ENCODE measurements at places on chromosomes 3 and 15.

DNA sequence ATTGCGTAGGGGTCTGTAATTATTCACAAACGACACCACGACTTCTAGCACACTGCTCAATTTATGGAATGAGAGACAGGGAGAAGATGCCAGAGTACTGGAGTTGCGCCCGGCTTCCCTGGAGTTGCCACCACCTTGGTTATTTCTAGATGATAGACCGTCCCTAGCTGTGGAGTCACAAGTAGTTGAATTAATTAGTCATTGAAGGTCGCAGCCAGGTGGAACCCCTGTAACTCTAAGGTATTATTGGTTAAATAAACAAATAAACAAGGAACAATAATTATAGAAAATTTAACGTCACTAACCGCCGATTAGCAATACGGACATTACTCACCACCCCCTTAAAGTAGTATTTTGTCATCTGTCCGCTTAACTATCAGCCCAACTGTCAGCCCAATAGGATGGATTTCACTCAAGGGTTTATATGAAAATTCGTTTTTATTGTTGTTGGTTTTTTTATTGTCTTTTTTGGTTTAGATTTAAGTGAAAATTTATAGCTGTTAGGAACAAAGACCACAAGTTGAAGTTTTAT, 911 bp upstream of the AZI2 start:
- no peak for DNase-seq

- DNase-seq: no peak
Observed at GRCh38 chr3:143832433-143832832, 15.8 kb downstream of the SLC9A9 start.

GRCh38 chr15:44542596-44542995, 5.6 kb downstream of the EIF3J start:
- no peak for DNase-seq

- DNase-seq: no peak
Observed at GRCh38 chr3:130442284-130442683, 74.7 kb upstream of the COL6A6 start.

GRCh38 chr3:13136426-13136825, 63.2 kb upstream of the IQSEC1 start:
- no peak for DNase-seq

DNA sequence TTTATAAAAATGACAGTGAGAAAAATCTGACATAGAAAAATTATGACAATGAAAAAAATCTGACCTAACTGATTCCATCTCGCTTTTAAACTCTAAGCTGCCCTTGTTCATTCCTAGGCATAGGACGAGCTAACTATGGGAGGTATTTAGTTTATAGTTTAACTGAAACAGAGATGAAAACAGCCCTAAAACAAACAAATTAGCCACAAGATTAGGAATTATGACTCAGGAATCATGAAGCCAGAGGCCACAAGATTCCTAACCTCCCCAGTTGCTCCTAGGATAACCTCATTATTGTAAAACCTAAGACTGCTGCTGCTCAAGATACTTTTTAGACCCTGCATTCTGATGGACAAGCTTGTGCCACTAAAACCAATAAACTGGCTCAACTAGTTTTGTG, 122.7 kb upstream of the MNS1 start:
- no peak for DNase-seq

DNA sequence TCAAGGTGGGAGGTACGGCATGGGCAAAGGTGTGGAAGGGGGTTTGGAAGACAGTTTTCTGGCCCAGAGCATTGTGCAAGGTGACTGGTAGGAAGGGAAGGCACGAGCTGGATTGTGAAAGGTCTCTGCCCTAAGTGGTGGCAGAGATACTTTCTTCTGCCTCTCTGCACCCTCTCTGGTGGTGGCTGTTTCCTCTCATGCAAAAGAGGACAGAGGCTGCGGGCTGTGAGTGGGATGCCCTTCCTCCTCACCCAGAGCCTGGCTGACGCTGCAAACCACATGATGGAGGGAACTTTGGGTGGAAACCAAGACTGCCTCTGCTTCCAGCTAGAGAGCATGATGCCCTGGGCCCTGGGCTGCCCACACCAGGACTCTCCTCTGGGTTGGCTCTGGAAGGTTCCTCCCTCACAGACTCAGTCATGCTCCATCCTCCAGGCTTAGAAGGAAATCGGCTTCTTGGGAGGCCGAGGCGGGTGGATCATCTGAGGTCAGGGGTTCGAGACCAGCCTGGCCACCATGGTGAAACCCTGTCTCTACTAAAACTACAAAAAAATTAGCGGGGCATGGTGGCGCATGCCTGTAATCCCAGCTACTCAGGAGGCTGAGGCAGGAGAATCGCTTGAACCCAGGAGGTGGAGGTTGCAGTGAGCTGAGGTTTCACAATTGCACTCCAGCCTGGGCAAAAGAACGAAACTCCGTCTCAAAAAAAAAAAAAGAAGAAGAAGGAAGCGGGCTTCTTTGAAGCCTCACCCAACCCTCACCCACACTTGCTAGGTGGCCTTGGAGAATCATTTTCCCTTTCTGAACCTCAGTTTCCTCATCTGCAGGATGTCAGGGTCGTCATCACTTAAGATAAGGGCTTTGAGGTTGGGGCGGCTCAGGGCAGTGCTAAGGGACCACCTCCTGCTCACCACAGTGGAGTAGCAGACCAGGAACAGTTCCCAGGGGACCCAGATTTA, 8.3 kb downstream of the PSTPIP1 start:
- DNase-seq: peak; percentile 55

DNA sequence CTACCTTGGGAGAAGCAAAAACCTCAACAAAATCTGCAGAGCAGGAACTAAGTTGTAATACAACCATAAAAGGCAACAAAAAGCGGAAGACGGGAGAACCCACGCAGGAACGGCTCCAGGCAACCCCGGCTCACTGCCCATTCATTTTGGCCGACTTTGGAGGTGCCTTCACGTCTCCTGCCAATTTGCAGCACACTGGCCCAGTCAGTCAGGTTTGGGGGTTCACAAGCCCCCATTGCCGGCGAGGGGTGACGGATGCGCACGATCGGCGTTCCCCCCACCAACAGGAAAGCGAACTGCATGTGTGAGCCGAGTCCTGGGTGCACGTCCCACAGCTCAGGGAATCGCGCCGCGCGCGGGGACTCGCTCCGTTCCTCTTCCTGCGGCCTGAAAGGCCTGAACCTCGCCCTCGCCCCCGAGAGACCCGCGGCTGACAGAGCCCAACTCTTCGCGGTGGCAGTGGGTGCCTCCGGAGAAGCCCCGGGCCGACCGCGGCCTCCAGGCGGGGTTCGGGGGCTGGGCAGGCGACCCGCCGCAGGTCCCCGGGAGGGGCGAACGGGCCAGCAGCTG, 463 bp downstream of the TERC start:
- peak; percentile 61 for DNase-seq

GRCh38 chr3:188358787-188359493, 205.0 kb downstream of the LPP start:
- DNase-seq: no peak

DNA sequence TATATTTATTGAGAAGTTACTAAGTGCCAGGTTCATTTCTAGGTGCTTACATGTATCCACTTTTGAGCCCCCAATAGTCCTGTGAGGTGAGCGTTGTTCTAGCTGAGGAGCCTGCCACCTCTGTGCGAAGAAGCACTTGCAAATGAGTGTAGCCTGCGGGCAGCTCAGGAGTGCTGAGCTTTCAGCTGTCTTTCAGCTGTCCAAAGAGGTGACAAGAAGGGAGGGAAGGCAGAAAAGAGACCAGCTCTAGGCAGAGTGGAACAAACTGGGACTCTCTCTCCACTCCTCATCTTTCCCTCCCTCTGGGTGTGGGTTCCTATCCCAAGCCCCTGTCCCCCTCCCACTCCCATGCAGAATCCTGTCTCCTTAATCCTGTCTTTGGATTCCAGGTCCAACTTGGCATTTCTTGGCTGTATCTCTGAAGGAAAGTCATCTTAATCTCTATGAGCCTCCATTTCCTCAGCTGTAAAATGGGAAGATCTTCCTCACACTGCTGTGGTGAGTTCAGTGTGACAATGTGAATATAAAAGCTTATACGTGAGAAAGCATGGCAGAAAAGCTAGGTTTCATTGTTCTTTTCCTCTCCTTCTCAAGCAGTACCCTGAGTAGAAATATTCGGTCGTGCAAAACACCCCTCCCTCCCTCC, 6.7 kb upstream of the SRP14 start:
- no peak for DNase-seq

DNA sequence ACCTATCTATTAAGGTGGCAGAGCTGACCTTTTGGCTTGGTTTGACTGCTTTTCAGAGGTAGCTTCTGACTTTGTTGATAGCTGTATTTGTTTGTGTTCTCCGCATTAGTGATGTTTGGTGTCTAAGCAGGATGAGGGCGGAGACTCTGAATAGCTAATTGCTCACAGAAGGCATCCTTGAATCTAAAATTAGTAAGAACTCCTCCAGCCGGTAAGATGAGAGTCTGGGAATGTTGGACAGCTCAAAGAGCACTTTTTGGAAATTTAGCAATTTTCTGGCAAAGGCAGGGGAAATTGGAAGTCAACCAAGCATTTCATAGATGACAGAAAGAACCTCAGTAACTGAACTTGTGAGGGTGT, 174.1 kb downstream of the KLHL25 start:
- no peak for DNase-seq

DNA sequence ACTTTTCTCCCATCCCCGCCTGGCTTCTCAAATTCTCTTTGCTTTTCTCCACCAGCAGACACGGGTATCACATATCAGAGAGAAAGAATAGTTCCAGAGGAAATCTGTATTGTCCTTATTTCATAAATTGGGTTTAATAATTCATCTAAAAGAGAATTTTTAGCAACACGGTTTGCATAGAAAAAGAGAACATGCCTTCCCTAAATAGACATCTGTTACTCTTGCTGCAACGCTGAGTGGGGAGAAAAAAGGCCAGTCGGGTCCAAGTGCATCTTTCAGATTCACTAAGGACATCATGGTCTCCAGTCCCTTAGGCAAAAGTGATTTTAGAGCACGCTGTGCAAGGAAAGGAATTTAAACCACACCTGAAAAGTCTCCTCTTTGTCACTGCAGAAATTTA, 201.3 kb downstream of the ABHD5 start:
- no peak for DNase-seq

DNA sequence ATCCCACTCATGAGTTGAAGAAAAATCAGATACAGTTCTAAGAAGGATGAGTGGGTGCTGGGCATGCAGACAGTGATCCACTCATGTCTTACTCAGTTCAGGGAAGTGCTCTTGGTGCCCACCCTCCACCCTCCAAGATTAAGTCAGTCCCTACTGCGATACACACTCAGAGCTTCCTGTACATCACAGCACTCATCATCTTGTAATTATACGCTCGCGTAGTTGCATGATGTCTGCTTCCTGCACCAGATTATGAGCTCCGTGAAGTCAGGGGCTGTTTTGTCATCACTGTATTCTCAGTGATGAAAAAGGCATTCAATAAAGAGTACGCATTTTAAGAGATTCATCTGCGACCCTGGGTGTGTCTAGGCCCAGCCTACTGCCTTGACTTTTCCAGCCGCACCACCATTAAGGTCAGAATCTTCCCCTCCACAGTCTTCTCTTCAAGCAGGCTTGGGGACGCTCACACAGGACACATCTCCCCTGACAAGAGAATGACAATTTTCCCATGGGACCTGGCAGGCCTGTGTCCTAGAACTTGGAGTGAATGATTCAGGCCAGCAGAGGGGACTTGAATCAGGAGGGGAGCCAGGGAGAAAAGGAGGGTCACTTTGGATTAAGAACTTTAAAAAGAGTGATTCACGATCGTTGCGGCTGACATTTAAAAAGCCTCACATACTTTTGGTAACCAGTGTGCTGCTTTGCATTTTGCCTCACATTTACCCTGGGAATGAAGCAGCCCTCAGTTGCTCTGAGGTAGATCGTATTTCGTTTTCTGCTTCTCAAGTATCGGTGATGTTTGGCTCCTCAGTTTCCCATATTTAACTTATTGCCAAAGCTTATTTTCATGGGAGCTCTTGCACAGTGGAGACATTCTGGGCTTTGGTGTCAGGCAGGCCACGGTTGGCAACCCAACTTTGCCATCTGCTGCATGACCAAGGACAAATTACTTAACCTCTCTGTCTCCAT, 7.9 kb upstream of the PDE8A start:
- DNase-seq: no peak

DNA sequence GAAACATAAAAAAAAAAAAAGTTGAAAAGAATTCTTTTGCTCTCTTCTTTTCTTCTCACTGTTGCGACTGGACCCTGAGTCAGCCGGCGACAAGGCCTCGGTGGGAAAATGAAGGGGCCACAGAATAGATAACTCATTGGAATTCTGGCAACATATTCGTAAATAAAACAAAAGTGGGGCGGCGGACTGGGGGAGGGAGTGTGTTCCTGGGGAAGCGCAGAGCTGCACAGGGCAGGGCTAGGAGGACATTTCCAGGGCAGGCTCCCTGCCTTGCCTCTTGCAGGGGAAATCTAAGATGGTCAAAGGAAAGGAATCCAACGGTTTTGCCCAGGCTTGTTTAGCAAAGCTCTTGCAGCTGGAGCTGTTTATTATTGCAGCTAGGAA, 1042.8 kb upstream of the NR2F2 start:
- no peak for DNase-seq

DNA sequence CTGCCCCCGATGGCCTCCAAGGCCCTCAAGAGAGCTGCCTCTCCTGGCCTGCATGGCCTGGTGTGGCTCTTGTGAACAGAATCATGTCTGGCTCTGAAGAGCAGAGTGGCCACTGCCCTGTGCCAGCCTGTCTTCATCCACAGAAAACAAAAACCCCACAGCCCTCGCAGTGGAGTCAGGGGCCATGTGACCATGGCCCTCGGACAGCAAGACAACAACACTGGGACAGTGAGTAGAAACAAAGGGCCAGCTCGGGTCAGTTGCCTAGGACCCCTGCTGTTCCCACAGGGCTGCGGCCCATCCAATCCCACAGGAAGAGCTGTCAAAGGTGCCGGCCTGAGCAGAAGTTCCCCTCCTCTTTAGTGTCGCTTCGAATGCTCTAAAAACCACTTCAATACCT, 72.5 kb downstream of the UMPS start:
- no peak for DNase-seq

- peak; percentile 68 for DNase-seq
Observed at GRCh38 chr15:67080900-67081431, 15.6 kb downstream of the SMAD3 start.

DNA sequence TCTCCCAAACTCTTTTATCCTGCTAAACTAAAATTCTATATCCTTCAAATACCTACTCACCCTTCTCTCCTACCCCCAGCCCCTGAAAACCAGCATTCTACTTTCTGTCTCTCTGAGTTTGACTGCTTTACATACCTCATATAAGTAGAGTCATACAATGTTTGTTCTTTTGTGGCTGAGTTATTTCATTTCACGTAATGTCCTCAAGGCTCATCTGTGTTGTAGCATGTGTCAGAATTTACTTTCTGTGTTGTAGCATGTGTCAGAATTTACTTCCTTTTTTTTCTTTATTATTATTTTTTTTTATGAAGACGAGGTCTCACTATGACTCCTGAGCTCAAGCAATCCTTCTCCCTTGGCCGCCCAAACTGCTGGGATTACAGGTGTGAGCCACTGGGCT, 20.1 kb downstream of the IFT122 start:
- DNase-seq: no peak

- DNase-seq: no peak
Observed at GRCh38 chr3:159169828-159170227, 368.0 kb downstream of the MFSD1 start.

GRCh38 chr3:100682056-100682853, 27.0 kb upstream of the TFG start:
- DNase-seq: no peak

Data from activated naive CD4-positive, alpha-beta T cell treated with anti-CD3 and anti-CD28 coated beads, Interleukin-2, amount 50 U/mL, for 16 hours (primary cell).